ENCODE measurements at places on chromosomes 12 and 14.
A peak's percentile ranks its signal among the peaks of the same experiment; 100 is the strongest.

GRCh38 chr12:49340095-49340870 lies 3.3 kb upstream of the C1QL4 start:
- no peak for DNase-seq

GRCh38 chr12:21608196-21608595 lies 3.5 kb upstream of the GYS2 start:
- no peak for DNase-seq

DNA sequence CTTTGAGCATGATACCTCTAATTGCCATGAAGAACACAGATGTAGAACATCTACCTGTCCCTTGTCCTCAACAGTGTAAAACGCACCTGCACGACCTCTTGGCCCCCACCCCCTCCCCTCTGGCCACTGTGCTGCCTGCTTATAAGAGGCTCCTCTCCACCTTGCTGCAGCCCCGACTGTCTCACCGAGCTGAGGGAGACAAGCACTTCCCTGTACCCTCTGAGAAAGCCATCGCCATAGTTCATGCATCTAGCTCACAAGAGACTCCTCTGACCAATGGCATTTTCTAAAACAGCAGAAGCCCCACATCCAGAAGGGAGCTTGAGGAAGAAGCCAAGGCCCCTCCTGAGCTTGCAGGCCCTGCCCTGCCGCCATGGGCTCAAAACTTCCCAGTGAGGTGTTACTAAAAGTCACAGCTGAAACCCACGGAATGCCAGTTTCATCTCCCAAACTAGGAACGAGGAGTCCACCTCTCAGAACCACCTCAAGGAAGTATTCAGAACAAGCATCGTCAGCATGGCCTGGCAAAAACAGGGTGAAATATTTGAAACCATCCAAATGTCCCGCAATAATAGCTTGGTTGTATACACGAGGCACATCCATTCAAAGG lies 21.5 kb upstream of the ANO2 start:
- no peak for DNase-seq

GRCh38 chr12:53255996-53256395 lies 12.1 kb upstream of the ESPL1 start:
- no peak for DNase-seq

GRCh38 chr14:83172363-83172762 lies 1638.7 kb upstream of the SEL1L start:
- DNase-seq = no peak

DNA sequence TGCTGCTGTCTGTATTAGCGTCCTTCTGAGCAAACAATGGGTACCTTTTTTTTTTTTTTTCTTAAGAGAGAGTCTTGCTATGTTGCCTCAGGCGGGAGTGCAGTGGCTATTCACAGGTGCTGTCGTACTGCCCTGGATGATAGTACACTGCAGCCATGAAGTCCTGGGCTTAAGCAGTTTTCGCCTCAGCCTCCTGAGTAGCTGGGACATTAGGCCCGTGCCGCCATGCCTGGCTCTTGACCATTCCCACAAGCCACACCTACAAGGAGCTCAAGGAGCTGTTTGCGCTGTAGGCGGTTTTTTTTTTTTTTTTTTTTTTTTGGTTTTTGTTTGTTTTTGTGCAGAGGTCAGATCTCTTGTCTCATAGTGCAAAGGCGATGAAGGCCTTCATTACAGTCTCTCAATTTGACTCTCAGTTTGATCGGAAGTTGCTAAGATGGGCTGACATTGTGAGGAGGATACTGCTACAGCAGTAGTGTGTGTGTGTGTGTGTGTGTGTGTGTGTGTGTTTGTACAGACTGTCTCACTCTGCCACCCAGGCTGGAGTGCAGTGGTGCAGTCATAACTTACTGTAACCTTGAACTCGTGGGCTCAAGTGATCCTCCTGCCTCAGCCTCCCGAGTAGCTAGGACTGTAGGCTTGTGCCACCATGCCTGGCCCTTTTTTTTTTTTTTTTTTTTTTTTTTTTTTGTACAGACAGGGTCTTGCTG lies 34.2 kb downstream of the TRAF3 start:
- DNase-seq = no peak

- no peak for DNase-seq
Observed at GRCh38 chr12:89427508-89428156, 75.3 kb upstream of the DUSP6 start.

- no peak for DNase-seq
Observed at GRCh38 chr12:47875746-47876439, 28.9 kb downstream of the VDR start.

DNA sequence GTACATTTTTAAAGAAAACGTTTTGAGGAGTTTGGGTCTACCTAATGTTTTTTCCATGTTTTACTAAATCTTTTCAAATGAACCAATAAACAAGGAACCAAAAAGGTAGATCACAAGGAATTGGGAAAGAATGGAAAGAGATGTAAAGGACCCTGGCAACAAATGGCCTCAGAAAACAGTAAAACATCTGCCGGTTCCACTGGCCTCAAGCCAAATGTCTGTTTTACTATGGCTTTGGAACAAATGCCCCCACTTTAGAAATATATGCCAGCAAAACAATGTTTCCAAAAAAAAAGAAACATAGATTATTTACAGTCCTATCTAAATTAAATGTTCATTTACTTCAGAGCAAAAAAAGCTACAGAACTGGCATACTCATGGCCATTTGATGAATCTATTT lies 3.0 kb downstream of the TRMT5 start:
- no peak for DNase-seq

- DNase-seq = peak; percentile 59
Observed at GRCh38 chr12:122182887-122183587, at the start of gene LRRC43. LRRC43 (plus strand) TSS chr12:122183123; CDS start chr12:122183145, 22 bp downstream.

- DNase-seq = no peak
Observed at GRCh38 chr14:61565181-61565580, 130.1 kb upstream of the HIF1A start.

- DNase-seq = no peak
Observed at GRCh38 chr12:57237932-57238853, 8.7 kb downstream of the SHMT2 start.

- no peak for DNase-seq
Observed at GRCh38 chr14:68047906-68048305, 228.3 kb downstream of the RAD51B start.

GRCh38 chr14:82999802-83000201 lies 1466.1 kb upstream of the SEL1L start:
- DNase-seq = no peak

- no peak for DNase-seq
Observed at GRCh38 chr14:49559979-49560768, 26.0 kb downstream of the RPS29 start.

DNA sequence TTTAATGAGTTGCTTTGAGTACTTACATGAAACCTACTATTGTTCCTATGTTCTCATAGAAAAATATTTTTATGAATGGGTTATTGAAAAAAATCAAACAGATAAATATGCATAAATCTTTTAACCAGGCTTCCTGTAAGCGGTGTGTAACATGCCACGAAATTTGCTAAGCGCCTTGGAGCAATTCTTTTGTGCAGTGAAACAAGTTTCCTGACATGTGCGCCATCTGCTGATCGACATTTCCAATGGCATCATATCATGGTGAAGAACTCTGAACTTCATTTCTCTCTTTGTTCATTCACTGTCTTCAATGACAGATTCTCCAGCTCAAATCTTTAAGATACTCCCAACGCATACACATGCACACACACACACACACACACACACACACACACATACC lies 145.6 kb upstream of the NAV3 start:
- no peak for DNase-seq

GRCh38 chr12:95674631-95675030 lies 115.9 kb downstream of the NTN4 start:
- no peak for DNase-seq

DNA sequence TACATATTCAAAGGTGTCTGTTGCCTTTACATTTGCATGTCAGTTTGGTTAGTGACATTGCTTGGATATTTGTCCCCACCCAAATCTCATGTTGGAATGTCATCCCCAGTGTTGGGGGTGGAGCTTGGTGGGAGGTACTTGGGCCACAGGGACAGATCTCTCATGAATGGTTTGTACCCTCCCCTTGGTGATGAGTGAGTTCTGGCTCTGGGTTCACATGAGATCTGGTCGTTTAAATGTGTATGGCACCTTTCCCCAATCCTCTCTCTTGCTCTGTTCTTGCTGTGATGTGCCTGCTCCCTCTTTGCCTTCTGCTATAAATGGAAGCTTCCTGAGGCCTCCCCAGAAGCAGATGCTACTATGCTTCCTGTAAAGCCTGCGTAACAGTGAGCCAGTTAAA lies 207.9 kb upstream of the DIO3 start:
- no peak for DNase-seq

- DNase-seq = no peak
Observed at GRCh38 chr12:123748661-123749060, 13.4 kb upstream of the DNAH10 start.

DNA sequence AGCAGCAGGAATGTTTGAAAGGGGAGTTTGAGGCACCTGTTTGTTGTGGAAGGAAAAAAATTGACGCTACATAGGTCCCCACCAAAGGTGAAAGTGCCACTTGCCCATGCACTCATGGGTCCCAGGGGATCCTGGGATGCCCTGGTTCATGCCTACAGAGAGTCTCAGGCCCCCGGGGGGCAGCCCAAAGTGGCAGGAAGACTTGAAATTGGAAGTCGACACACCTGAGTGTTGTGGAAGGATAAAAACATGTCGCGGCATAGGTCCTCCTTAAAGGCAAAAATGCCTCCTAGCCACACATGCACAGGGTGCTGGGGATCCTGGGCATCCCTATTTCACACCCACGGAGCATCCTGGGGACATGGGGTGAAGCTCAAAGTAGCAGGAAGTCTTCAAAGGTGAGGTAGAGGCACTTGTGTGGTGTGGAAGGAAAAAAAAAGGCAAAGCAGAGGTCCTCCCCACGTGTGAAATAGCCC lies 576.1 kb downstream of the ALG10 start:
- no peak for DNase-seq

DNA sequence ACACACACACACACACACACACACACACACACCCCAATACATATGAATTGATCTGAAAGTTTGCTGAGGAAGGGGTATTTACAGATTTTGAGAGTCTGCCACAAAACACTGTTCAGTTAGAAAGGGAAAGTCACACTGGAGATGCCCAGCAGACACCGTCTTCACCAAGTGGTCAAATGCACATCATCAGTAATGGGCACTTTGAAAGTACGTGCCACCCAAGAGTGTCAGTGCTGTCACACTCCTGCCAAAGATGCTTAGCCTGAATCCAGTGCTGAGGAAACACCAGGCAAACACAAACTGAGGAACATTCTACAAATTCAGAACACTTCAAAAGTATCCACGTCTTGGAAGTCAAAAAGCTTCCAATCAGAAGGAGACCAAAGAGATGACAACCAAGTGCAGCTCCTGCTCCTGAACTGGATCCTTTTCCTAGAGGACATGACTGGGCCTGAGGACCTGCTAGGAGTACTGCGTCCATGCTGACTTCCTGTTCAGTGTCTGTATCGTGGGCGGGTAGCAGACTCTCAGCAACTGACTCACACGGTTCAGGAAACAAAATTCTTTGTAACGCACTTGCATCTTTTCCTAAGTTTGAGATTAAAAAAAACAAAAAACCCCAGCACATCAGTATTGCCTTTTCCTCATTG lies 18.6 kb downstream of the PSMC1 start:
- DNase-seq = no peak

- no peak for DNase-seq
Observed at GRCh38 chr14:65226824-65227604, 124.7 kb upstream of the MAX start.

GRCh38 chr14:55721353-55721752 lies 141.3 kb downstream of the KTN1 start:
- DNase-seq = no peak

GRCh38 chr12:5066251-5066650 lies 22.6 kb downstream of the KCNA5 start:
- no peak for DNase-seq

GRCh38 chr14:95832012-95832411 lies 44.6 kb upstream of the TUNAR start:
- no peak for DNase-seq

DNA sequence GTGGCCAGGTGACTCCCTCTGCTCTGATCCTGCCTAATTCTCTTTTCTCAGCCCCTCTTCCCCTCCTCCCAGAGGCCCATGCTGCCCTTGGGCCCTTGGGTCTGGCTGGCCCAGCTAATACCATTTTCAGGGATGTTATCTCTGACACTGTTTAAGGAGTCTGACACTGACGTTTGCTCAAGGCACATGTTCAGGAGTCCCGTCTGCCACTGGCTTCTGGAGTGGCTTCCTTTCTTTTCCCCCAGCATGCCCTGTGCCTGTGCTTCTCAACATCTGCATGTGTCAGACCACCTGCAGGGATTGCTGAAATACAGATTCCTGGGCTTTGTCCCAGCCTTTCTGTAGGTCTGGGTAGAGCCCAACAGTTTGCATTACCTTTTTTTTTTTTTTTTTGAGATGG lies 128.9 kb downstream of the BCL11B start:
- no peak for DNase-seq

- no peak for DNase-seq
Observed at GRCh38 chr14:65019944-65020566, 33.4 kb downstream of the FNTB start.

DNA sequence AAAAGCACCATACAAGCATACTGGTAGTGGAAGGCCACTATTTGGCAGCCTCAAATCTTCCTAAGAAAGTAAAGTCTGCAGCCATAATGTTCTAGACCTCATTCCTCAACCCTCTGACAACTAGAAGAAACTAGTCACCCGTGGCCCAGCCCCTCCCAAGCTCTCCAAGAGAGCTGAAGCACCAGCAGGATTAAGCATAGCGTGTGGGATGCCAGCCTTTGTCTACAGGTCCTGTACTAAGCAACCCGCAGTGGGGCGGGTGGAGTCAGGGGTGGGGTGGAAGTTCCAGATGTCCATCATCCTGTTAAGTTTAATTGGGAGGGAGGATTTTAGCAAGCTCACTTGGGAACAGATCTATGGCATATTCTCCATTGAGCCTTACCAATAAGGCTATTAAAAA lies 14.2 kb downstream of the SLC11A2 start:
- no peak for DNase-seq

DNA sequence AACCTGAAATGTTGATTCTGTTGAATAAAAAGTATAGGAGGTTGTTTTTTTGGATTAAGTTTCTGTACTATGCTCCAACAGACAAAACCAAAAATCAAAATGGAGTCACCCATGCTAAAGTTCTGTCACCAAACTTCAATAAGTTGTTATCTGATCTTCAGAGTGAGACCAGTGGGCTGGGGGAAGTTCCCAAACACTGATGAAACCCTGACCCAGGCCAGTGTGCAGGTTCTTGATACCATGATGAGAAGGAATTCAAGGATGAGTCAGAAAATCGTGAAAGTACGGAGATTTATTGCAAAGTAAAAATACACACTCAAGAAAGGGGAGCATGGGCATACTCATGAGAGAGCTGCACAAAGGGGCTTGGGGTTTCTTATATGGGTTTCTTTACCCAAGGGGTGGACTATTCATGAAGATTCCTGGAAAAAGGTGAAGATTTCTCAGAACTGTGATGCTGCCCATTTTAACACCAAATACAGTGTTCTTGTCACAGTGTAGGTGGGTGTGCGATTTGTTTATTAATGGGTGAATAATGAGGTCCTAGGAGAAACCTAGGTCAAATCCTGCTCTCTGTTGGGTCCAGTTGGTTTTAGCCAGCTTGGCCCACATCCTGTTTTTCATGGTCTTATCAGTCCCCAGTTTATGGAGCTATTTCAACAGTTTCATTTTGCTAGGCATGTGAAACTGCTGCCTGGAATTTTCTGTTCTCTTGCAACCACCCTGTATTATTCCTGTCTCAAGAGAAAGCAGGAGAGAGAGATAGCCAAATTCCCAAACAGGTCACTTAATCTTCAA lies 27.5 kb upstream of the DENND5B start:
- DNase-seq = no peak

GRCh38 chr12:119578112-119578511 lies 15.5 kb upstream of the TMEM233 start:
- no peak for DNase-seq

- no peak for DNase-seq
Observed at GRCh38 chr14:39175445-39176262, 600 bp downstream of the PNN start.

Data from GM12891 (cell line).